Suprapubic skin (tissue), 4 donors: ENCODE measurements at places on chromosomes 12 and 14.
A peak's percentile ranks its signal among the peaks of the same experiment; 100 is the strongest.

DNA sequence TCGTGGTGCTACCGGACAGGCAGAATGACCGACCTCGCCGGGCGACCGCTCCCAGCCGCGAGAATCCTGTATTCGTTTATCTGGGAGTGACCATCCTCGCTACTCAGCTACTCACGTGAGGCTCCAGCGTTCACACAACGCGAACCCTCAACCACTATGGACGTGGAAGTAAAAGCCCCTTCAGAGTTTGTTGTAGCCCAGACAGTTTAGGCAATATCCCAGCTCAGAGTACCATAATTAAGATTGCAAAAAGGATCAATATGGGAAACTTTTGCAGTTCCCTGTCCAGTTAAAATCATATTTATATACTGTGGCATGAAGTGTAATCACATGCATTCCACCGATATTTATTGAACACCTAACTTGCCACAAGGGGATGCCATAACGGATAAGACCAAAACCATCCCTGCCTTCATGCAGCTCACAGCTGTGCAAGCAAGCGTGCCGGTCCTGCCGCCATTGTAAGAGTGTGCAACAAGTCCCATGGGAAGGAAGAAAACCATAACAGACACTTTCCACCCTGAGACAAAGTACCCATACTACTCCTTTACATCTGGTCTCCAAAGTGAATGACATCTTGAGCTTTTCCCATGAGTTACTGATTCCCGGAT lies 938 bp upstream of the MAX start:
- DNase-seq: no peak

DNA sequence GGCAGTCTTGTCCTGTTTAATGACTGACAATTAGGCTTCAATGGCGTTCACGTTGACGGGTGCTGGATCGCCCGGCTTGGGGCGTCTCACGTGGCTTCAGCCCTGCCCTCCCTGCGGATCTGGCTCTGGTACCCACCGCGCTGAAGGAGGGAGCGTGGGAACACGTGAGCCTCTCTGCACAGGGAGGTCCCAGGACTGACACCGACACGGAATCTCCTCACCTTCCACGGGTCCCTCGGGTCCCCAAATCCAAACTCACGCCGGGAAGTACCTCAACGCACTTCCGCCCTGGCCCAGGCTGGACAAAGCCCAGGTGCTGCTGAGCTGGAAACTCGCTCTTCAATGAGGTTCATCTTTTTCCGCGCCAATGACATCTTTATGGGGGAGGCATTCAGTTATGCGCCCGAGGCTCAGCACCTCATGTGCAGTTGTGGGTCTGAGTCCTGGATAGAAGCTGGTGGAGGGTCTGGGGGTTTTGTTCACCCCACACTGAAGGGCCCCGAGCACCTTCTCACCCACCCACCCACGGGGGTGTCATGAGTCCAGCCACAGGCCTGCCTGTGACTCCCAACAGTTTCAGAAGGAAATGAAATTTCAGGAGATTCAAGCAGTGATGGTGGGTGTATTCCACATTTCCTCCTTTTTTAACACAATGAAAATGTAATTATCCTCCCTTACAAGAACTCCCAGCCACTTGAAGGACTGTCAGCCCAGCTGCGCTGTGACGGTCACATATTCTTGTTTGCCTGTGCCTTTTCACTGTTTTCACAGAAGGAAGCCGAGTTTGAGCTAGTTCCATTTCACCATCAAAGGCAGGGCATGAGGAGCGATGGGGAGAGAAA lies 251.7 kb upstream of the SFSWAP start:
- no peak for DNase-seq

GRCh38 chr12:115500872-115501271 lies 776.6 kb downstream of the MED13L start:
- no peak for DNase-seq

GRCh38 chr14:77612011-77612620 lies 4.3 kb downstream of the SPTLC2 start:
- DNase-seq: no peak

GRCh38 chr14:73744175-73744867 lies 30.1 kb upstream of the PNMA1 start:
- no peak for DNase-seq

- no peak for DNase-seq
These were observed 1.8 kb upstream of the COX14 start for GRCh38 chr12:50110127-50110761.

DNA sequence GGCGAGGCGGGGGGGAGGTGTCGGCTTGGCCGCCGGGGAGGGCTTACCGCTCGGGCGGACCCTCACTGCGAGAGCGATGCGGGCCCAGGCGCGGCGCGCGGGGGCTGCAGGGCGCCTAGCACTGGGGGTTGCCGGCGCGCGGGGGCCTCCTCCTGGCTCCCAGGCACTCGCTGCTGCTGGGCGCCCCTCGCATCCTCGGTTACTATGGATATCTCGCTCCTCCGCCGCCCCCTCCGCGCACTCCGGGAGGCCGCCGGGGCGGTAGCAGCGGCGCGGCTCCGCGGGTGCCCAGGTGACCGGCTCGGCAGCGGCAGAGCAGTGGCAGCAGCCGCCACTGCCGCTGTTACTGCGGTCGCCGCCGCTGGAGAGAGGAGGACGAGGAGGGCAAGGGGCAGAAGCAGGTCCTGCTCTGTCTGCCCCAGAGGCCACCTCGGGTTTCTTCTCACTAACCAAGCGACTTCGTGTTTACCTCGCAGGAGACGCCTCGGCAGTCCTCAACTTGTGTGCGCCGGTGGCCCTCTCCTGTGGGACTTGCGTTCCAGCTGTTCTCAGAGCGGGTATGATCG lies 250.1 kb downstream of the APAF1 start:
- no peak for DNase-seq

GRCh38 chr14:50375760-50376159 lies 20.9 kb downstream of the CDKL1 start:
- DNase-seq: no peak

DNA sequence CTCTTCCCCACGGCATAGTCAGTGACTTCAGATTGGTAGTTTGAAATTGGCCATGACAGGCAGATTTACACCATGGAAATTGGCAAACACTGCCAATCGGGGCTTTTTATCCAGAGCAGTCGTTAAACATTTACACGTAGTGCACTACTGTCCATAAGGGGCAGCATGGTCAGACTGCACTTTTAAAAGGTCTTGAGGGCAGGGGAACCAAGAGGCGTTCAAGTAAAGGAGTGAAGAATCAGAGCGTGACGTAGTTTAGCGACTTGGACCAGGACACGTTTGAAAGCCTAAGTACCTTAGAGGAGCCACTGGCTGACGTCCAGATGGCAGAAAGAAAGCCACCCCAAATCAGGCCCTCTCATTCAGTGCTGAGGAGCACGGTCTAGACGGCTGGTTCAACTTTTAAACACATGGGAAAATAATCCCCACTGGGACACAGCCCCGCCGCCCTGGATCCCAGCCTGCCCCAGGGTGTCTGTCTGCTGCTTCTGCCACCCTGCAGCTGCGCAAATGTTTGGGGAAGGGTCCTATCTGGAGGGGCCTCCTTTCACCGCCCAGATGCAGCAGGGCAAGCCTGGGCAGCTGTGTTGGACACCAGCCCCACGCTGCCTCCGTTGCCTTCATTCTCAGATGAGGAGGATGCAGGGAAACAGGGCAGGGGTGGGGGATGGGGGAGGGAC lies 52.5 kb upstream of the PPP2R5C start:
- peak; percentile 70 for DNase-seq

DNA sequence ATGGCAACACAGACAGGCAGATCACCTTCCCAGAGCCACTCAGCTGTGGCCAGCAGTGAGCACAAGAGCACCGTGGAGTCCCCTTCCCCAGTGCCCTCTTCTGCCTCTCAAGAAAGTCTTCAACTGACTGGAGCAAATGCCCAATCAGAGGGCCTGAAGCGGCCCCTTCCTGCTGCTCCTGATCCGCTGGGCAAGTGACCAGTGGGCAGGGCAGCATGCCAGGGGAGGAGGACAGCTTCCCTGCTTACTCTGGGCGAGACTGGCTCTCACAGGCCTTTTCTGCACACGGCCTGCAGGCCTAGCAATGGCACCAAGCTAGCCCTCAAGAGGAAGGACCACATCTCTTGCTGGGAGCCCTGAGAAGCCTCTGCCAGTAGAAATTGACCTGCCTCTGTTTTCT lies 890 bp downstream of the KRT71 start:
- no peak for DNase-seq

- no peak for DNase-seq
These were observed 340.3 kb upstream of the PDE3A start for GRCh38 chr12:20028033-20028432.

GRCh38 chr14:53153702-53154112 lies 584 bp upstream of the DDHD1 start:
- no peak for DNase-seq

DNA sequence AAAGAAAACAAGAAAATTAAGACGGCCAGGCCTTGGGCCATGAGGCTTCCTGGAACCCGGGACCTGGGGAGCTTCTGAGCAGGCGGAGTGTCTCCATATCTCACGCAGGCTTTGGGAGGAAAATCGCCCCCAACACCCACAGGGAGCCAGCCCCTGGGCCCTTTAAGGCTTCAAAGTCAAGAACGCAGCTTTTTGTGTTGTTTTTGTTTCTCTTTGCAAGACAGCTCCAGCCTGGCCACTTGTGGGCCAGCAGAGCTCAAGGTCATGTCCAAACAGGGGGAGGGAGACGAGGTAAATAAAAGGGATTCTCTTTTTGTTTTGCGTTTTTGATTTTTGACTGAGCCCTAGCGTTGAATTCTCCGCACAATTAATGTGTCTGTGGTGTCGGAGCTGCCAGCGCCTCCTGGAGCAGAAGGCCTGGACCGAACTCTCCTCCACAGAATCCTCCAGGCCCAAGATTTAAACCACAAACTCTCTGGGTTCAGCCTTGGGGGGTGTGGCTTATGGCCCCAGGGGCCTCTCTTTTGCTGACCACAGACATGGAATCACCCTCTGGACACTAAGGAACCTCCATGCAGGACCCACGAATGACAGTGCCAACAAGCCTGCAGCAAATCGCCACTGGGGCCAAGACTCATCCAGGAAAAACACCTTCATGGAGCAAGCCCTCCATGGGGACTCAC lies 8.2 kb downstream of the SCARB1 start:
- no peak for DNase-seq

DNA sequence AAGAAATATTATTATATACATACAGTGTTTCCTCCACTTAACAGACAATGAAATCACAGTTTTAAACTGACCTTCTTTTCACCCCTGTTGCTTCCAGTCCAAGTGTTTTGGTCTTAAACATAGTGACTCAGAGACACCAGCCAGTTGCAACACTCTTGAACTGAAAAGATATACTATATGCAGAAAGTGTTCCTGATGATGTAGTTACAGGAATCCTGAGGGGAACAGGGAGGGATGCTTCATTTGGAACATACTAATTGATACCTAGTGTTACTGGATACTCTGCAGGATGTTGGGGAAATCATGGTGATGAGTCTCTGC lies 420.8 kb downstream of the CCDC91 start:
- no peak for DNase-seq

- no peak for DNase-seq
These were observed 159.9 kb upstream of the PARP11 start for GRCh38 chr12:4032924-4033615.

DNA sequence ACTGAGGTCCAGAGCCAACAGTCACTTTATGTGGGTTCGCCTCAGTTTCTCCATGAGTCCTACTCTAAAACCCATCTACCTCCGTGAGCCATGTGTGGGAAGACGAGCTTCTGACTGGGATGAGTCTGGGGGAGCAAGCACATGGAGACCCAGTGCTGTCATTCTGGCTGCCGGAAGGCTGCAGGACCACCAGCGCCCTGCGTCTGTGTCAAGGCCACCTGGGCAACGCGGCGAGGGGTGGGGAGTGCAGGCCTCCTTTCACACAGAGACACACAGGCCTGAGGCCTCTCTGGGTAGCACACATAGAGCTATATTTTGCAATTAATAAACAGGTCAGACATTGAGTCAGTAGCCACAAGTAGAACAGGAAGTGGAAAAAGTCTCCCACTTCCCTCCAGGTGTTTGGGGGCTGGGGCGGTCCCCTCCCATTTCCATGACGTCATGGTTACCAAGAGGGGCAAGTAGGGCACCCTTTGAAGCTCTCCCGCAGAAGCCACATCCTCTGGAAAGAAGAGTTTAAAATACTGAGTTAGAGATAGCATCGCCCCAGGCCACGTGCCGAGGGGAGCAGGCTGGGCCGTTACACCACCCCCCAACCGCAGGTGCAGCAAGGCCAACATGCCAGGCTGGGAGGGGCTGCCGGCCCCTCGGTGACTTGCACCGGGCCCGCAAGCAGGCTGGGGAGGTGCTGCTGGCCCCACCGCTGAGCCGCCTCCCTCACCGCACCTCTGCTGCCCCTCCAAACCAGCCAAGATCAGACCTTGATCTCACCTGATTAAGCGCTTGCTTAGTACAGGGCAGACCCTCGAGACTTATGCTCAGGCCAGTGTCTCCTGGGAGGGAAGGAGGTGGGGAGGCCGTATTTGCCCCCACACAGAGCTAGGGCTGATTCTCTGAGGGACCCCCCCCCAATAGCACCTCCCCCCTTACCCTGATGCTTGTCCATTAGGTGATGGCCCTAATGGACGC lies 32.7 kb downstream of the DAD1 start:
- DNase-seq: peak; percentile 84

GRCh38 chr12:13571035-13571434 lies 374.5 kb downstream of the EMP1 start:
- no peak for DNase-seq

GRCh38 chr14:33954016-33954598 lies 3.2 kb upstream of the EGLN3 start:
- no peak for DNase-seq

DNA sequence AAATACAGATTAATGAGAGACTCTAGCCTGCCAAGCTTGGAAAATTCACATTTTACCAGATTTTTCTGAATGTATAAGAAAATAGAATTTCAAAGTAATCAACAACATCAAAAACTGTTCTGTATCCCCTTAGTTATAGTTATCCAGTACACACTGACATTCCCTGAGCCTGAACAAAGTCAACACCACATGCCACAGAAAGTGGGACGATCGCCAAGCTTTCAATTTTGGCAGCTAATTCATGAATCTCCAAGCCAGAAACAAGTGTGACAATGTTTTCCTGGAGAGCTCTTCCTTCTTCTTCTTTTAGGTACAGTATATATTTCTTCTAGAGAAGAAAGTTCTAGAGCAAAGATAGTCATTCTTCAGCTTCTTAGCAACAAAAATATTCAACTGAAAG lies 290.2 kb downstream of the PRKD1 start:
- no peak for DNase-seq

DNA sequence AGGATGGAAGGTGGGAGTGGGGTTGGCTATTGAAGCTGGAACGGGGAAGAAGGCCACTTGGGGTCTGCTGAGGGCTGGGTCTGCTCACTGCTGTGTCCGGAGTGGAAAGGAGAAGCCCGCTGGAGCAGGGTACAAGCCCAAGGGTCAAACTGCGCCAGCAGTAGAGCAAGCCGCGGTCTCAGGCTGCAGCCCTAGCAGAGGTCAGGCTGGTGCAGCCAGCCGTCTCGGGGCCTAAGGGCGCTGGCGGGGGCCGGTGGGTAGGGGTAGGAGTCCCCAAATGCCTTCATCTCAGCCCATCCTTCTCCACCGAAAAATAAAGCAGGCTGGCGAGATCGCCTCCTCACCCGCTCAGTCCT lies 718 bp upstream of the JDP2 start:
- DNase-seq: no peak

DNA sequence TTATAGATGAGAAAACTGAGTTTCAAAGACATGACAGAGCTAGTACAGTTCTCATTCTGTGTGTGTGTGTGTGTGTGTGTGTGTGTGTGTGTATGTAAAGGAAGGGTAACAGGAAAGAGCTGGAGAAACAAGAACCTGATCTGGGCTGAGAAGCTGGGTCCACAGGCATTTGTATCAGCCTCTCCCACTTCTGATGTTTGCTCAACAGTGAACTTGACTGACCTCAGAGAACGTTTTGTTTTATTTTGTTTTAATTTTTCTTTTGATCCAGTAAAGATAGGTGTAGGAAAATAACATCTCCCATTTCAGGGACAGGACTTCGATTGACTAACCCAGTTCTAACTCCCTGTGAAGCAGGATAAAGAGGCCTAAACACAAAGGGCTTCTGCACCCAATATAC lies 85.4 kb downstream of the STXBP6 start:
- DNase-seq: no peak
